ENCODE measurements at places on chromosomes 6 and 20. TPM values are rescaled to one million over a fixed set of nuclear protein-coding genes. Genes with fewer than 3 reads are reported as not detected.

The TTK gene
- 3.7 TPM for total RNA-seq

DNA sequence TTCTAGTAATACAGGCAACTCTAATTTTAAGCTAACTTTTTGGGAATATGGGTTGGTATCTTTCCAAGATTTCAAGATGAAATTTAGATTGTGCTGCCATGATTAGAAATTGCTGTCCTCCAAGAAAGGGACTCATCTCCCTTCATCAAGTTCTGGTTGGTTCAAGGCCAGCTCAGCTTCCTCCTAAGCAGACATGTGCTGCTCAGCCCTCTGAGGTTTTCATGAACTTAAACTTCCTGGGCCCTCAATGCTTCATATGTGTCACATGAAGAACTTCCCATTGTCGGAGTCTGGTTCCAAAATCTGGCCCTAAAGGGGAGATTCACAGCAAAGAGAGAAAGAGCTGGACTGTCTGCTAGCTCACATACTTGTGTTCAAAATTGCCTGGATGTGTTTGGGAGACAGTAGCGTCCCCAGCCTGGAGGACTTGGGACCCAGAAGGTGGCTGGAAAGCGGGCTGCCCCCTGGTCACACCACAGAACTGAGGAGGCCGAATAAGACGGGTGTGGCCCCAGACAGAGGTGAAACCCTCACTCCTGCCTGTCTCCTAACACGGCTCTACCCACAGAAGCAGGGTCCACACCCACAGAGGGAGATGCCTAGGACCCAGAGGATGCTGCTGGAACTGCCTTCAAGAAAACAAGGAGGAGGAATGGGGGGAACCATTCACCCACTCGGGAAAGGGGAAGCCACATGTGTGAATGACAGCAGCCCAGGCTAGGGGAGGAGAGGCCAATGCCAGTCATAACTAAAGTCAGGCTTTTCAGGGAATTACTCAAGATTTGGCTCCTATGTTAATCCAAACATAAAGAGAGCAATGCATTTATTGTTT, 54.3 kb upstream of the GPR31 start:
- DNase-seq, result no peak

- no peak for DNase-seq
Observed at GRCh38 chr6:157339432-157339831, 16.1 kb upstream of the TMEM242 start.

GRCh38 chr6:136788069-136788902, 4.0 kb downstream of the MAP3K5 start:
- no peak for DNase-seq

DNA sequence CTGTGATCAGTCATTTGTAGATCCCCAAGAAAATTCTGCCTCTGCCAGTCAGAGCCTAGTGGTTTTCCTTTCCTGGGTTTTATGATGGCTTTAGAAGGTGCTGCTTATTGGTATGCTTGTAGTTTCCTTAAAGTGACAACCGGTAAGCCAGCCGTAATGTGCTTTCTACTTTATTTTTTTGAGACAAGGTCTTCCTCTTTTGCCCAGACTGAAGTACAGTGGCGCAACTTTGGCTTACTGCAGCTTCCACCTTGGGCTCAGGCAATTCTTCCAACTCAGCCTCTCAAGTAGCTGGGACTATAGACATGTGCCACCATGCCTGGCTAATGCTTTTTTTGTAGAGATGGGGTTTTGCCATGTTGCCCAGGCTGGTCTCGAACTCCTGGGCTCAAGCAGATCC, 23.5 kb downstream of the MCM8 start:
- DNase-seq, result no peak

Data from spleen (tissue), 13 donors.